ENCODE measurements at places on chromosomes 5 and 9.

DNA sequence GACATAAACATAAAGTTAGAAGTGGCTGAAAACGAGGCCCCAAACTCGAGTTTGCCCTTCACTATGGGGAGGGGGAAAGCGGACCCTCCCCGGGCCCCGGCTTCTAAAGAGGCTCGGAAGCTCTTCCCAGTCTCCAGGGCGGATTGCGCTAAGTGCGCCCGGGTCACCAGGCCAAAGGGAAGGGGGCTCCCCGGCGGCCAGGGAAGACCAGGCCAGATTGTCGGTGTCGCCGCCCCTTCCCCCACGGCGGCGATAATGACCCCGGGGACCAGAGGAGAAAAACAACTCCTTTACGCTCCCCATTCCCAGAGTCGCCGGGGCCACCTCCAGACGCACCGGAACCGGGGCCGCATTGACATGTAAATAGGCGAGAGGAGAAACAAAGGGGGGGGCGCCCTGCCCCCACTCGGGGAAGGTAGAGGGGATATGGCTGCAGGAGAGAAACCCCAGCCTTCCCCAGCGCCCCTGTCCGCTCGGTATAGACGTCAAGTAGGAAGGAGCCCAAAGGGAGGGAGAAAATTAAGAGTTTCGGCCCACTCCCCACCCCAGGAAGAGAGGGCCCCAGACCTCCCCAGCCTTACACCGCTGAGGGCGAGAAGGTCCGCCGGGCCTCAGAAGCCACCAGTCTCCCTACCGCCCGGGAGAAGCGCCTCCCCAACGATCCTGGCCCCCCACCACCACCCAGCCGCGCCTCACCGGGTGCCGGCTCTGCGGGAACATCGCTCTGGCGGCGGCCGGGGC is 1.7 kb downstream of the TLE1 start:
- no peak for DNase-seq

DNA sequence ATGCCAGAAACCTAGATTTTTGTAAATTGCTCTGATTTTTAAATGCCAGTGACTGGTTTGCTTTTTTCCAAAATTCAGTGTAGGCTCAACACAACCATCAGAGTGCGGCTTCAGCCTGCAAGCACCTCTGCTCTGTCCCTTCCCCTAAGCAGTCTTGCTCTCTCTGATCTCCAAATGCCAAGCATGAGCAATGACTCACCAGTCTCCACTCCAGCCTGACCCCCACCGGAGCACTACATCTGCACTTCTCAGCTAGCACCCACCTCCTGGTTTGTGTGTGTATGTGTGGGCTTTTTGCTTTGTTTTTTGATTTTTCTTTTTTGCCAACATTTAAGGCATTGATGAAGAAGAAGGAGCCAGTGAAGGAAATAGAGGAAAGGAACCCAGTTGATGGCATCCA is 61.4 kb upstream of the ADRA1B start:
- DNase-seq: no peak

GRCh38 chr9:135663857-135664256 is 748 bp downstream of the LCN9 start:
- DNase-seq: no peak

GRCh38 chr9:83068414-83068813 is 5.5 kb upstream of the RASEF start:
- DNase-seq: no peak

- DNase-seq: no peak
These were observed 215.7 kb downstream of the SEMA6A start for GRCh38 chr5:116358911-116359418.

DNA sequence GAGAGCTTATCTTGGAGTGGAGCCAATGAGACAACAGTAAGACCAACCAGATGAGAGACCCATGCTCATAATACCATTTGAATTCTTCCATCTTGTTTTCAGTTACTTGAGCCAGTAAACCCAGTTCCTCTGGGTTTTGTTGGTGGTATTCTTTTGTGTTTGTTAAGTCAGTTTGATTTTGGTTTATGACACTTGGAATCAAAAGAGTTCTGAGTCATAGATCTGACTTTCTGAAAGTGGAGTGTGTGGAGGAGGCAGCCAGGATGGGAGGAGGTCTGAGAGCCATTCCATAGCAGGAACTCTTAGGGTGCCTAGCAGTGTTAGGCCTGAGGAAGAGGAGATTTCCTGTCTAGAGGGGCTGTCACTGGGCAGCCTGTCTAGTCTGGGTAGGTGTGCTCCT is 24.6 kb upstream of the PANK3 start:
- DNase-seq: no peak

- DNase-seq: peak; percentile 17
These were observed 5.7 kb downstream of the CDO1 start for GRCh38 chr5:115810761-115811160.

DNA sequence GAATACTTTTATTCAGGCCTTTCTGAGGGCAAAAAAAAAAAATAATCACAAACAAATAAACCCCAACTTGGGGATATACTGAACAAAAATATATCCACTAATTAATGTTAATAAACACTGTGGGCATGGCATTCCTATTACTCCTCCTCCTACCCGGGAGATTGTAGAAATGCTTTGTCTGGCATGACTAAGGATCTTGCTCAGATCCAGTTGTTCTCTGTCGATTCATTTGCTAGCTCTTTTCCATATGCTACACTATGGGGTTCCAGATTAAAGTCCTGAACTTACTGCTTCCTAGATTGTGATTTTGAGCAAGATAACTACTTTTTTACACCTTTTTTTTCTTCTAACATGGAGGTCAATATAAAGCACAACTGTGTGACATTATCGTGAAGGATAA is 102.2 kb upstream of the PRR16 start:
- no peak for DNase-seq

DNA sequence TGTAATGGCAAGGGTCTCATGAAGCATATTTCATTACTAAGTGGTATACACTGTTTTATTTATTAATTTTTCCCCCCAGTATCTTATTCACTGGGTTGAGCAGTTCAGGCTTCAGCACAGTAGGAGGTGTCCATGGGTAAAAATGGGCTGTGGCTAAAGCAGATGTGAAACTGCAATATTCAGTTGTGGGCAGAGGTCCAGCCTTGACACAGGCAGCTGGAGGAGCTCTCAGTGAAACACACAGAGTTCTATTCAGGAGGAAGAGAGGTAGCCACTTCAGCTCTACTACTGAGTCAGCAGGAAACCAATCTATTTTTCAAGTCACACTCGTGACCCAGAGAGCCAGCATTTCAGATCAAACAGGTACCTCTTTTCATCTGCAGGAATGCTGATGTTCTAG is 418.3 kb downstream of the CDH10 start:
- no peak for DNase-seq

DNA sequence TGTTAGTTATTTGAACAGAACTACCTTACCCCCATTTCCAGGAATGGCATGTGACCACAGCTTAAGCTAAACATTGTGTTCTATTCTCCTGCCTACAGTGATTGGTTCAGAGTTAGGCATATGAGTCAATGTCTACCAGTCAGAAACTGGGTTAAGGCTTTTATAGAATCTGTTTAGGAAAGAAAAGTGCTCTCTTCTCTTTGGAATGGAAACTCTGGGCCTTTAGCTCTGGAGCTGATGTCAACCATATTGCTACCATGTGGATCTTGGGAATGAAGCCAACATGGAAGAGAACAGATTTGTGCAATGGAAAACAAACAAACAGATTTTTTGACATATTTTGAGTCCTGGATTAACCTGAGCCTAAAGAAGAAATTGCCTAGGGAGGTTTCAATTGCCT is 488.9 kb upstream of the TNC start:
- no peak for DNase-seq
